Activated CD8-positive, alpha-beta memory T cell treated with anti-CD3 and anti-CD28 coated beads for 1 hour (primary cell): ENCODE measurements at places on chromosomes 6 and 20.
A peak's percentile ranks its signal among the peaks of the same experiment; 100 is the strongest.

GRCh38 chr20:62624719-62625453 lies 17.4 kb upstream of the SLCO4A1 start:
- DNase-seq, result no peak

- no peak for DNase-seq
Observed at GRCh38 chr6:121823437-121823851, 388.0 kb downstream of the GJA1 start.

GRCh38 chr6:170000071-170000843 lies 248.8 kb downstream of the ERMARD start:
- DNase-seq, result no peak

DNA sequence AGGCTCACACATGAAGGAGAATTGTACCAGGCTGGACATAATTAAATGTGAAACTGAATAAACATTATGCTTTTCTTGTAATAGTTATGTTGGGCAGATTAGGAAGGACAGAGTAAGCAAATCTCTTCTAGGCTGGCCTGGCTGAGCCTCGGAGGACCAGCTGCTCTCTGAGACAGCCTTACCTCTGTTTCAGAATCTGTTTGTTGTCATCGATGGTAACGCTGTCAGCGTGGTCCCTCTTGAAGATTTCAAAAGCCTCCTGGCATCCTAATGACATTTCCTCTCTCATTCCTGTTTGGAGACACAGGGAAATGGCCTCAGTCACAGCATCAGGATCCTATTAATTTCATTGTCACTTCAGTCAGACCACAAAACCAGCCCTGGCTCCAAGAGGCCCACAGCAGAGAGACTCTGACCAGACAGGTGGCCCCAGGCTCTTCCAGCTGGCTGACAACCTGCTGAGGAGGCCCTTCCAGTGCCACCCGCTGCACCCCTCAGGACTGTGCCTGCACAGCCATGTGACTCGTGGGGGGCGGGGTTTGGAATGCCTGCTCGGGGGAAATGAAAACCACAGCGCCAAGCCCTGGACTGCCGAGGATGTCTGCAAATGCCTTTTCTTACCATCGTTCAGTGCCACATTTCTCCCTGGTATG lies 108.5 kb upstream of the KCNK16 start:
- no peak for DNase-seq

DNA sequence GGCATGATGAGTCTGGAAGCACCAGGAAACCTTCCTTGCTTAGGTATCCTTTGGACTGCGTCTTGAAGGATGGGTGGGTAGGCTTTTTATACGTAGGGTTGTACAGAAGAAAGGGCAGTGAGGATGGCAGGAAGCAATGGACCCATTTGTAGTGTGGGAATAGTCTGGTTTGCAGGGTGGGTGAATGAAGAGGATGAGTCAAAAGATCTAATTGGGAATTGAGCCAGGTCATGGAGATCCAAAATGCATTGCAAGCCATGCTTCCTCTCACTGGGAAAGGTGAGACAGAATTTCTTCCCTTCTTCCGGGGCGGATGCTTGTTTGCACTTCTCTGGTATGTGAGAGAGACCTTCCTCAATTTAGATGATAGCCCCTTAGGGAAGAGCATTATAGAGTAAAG lies 10.1 kb upstream of the BTBD3 start:
- DNase-seq, result no peak

GRCh38 chr6:134585517-134585873 lies 267.6 kb upstream of the SGK1 start:
- no peak for DNase-seq

- DNase-seq, result no peak
Observed at GRCh38 chr6:155219858-155220301, 43.9 kb upstream of the CLDN20 start.

- no peak for DNase-seq
Observed at GRCh38 chr6:116564311-116564710, 7.0 kb upstream of the RWDD1 start.

- DNase-seq, result peak; percentile 18
Observed at GRCh38 chr6:79713701-79714322, 82.7 kb downstream of the SH3BGRL2 start.

- DNase-seq, result no peak
Observed at GRCh38 chr6:107392069-107392468, 67.3 kb downstream of the PDSS2 start.

- no peak for DNase-seq
Observed at GRCh38 chr6:55980627-55981211, 105.3 kb upstream of the BMP5 start.

DNA sequence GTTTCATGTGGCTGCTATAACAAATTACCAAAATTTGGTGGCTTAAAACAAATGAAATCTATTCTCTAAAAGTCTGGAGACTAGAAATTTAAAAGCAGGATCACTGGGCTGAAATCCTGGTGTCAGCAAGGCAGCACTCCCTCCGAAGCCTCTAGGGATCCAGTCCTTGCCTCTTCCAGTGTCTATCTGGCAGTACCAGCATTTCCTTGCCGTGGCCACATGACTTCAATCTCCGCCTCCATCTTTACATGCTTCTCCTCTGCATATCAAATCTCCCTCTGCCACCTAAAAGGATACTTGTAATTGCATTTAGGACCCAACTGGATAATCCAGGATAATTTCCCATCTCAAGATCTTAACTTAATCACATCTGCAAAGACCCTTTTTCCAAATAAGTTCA lies 30.2 kb downstream of the ARHGAP18 start:
- no peak for DNase-seq

- DNase-seq, result no peak
Observed at GRCh38 chr6:165913676-165914570, 250.9 kb upstream of the PDE10A start.

DNA sequence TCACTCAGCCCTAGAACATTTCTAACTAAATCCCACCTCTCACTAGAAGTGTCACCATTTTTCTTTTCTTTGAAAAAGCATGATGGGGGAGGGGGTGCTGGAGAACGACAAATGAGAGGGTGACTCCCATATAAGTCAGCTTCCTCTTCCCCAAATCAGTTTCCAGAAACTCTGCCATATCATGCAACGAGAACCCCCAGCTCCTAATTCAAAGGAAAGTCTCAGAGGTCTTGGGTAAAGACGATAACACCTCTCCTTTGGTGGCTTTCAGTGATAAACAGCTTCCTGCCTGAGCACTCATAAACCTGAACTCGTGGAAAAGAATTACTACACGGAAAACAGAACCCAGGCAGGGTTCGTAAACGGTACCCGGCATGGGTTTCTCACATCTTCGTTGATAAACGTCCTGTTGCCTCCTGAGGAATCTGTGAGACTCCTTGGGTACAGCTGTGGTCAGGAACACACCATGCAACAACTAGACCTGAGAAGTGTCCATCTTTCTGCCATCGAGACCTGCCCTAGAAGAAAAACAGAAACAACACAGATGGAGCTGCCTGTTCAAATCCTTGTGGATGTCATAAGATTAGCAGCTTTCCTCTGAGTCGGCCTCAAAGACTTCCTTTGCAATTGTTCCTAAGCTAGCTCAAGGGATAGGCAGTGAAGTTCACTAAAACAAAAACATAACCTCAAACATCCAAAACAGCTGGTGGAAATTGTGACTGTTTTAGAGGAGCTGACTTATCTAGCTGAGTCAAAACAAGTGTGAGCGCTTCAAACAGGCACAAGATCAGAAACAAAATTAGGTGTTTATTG lies 185.8 kb upstream of the PRDM1 start:
- DNase-seq, result no peak

GRCh38 chr6:63267828-63268227 lies 52.0 kb downstream of the LGSN start:
- no peak for DNase-seq

DNA sequence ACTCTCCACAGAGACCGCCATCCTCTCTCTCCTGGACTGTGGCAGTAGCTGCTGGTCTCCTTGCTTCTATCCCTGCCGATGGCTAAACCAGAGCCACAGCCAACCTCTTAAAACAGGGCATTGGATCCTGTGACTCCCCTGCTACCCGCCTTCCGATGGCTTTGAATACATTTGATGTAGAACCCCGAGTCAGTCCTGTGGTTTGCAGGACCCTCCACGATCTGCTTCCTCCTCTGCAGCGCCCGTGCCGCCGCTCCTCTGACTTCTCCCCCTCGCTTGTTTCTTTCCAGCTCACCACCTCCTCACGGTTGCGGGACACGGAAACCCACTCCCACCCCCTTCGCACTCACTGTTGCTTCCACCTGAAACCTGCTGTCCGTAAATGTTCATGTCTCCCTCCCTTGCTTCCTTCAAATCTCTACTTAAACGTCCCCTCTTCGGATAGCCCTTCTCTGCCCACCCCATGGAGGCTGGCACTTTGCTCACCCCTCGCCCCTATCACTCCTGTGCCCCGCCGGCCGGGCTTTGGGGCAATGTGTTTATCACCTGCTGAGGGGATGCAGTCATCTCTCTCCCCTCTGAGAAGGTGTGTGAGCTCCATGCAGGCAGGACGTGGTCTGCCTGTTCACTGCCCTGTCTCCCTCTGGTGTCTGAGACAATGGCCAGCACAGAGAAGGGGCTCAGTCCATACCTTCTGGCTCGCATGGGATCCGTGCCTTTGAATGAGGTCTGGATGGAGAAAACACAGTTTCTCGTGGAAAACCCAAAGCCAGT lies 67.8 kb downstream of the GFOD1 start:
- DNase-seq, result no peak

- no peak for DNase-seq
Observed at GRCh38 chr6:107864226-107865127, 40.4 kb upstream of the SCML4 start.

- DNase-seq, result no peak
Observed at GRCh38 chr20:37388831-37389230, 42.9 kb downstream of the SRC start.

DNA sequence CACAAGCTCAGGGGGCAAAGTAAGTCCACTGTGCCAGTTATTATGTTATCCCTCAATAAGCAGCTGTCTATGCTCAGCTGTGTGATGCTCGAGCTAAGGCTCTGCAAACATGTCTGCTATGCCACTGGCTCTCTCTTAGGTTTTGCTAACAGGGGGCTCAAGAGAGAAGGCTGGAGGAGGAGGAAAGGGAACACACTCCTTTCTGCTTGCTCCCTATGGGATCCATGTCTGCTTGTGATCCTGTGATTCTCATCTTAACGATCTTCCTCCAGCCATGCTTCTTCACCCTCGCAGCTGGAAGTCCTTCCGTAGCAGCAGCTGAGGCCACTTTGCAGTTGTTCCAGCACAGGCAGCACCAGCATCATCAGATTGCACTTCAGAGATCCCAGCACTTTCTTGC lies 37.0 kb upstream of the IGF2R start:
- DNase-seq, result no peak

DNA sequence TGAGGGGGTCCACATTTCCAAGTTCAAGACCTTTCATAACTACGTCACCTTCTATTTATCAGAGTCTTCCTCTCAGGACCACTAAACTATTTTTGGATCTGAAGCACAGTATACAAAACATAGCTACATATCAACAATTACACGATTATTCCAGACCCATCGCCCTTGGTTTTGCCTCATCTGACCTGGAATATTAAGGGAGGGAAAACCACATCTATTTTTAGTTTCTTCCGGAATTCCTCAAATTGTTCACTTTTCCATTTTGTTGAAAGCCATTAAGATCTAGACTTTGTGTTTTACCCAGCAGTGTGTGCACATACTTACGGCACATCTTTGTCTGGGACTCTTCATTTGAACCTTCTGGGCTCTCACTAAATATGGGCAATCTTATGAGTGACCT lies 12.0 kb upstream of the ADGRF5 start:
- no peak for DNase-seq

GRCh38 chr20:45578231-45578630 lies 853 bp downstream of the WFDC8 start:
- no peak for DNase-seq

DNA sequence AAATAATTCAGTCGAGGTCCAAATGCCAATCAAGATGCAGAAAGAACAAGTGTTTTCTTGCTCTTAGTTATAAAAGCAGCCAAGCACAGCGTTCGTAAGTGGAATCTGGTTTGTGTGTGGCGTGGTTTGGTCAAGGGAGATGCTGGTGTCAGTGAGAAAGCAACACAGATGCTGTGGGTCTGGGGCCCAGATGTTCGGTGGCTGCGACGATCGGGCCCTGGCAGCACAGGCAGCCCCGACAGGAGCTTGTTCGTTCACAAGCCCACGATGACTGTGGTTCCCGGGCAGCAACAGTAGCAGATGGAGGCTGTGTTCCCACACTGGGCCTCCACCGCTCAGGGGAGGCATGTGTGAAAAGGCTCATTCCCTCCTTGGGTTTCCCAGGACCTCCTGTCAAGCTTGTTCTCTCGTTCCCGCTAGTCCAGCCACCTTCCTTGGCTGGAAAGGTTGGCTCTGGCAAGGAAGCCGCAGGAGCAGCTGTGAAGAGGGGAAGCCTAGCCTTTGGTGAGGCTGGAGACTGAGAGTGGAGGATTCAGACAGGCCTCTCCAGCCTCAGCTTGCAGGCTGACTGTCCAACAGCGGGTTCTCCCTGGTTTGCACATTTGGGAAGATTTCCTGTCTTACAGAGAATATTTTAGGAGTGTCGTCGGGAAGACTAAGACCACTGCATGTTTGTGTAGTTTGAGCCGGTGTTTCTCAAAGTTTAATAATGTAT lies 304.7 kb downstream of the QKI start:
- no peak for DNase-seq

DNA sequence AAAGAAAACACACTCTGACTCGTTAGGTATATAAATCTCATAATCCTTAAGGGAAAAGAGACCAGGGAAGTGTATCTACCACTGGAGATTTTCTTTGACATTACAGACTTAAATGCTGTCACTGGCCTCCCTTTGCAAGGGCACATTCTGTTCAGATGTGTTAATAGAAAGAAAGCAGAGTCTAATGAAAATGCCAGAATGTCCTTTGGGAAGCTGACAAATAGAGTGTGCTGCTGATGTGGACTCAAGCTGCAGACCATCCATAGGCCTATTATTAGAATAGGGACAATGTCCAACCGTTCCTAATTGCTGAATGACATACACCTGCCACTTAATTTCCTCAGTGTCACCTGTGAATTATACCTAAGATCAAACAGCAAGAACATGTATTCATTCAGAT lies 41.2 kb downstream of the SLC35D3 start:
- no peak for DNase-seq

DNA sequence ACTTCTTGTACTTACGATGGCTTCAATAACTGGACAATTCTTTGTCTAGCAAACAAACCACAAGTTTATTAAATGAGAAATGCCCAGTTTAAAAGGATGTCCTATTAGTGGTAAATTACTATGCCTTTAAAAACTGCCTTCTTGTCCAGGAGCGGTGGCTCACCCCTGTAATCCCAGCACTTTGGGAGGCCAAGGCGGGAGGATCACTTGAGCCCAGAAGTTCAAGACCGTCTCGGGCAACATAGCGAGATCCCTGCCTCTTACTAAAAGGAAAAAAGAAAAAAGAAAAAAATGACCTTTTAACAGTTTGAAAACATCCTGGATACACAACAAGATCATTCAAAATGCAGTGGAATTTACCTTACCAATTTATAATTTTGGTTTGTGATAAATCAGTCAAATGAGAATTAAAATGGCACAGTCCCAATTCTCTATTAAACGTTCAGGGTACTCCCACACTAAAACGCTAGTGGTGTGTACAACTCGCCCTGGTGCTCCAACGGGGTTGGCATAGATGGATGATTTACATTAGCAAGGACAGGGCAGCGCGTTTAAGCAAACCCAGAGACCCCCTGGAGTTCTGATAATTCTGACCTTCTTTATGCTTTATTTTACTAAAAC lies 2.3 kb downstream of the ZBTB2 start:
- no peak for DNase-seq

- no peak for DNase-seq
Observed at GRCh38 chr20:57703013-57703412, 6.8 kb downstream of the PMEPA1 start.
